ENCODE measurements at places on chromosomes 7 and 10.

DNA sequence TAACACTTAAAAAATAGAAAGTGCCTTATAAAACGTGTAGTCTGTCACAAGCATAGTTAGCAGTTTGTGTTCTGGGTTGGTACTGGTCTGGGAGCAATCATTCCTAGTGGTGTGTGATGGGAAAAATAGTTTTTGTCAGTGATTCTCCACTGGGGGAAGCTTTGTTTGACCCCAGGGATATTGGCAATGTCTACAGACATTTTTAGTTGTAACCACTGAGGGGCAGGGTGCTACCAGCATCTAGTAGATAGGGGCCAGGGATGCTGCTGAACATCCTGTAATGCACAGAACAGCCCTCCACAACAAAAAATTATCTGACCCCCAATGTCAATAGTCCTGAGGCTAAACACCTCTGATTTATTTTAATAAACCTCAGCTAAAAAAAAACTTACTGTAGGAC is 51.6 kb upstream of the CREB5 start:
- DNase-seq = no peak

DNA sequence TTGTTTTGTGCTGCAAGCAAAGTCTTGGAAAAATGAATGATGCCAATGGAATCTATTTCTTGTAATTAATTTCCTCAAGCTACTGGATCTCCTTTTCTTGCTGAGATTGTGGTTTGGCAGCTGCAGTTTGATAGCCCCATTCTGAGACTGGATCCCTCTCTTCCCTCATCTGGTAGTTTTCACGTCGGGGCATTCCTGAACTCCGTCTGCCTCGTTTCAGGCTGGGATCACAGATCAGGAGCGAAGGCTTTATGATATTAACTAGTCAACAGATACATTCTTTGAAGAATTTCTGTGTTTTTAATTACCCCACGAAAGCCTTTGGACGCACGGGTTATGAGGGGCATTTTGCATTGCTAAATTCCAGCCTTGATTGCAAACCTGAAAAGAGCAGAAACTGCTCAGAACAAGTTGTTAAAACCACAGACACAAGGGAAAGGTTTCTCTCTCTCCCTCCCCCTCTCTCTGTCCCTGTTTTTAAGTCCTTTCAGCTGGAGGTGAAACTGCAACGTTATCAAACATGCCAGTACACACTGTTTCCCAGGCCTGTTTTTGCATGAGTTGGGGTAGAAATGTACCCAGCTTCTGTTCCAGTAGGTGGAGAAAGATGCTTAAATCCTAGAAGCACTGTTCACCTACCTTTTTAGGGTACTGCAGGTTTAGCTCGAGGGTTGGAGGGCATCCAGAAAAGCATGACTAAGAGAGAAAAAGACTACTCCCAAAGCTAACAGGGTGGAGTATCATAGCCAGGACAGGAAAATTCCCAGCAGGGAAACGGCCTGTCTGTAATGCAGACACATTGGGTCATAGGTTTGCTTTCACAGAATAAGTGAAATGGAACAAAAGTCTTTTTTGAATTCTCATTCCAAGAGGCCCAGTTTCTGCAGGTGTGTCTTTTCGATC is 124.3 kb downstream of the CUX1 start:
- no peak for DNase-seq

- no peak for DNase-seq
Observed at GRCh38 chr7:2108501-2109250, 124.1 kb downstream of the MAD1L1 start.

DNA sequence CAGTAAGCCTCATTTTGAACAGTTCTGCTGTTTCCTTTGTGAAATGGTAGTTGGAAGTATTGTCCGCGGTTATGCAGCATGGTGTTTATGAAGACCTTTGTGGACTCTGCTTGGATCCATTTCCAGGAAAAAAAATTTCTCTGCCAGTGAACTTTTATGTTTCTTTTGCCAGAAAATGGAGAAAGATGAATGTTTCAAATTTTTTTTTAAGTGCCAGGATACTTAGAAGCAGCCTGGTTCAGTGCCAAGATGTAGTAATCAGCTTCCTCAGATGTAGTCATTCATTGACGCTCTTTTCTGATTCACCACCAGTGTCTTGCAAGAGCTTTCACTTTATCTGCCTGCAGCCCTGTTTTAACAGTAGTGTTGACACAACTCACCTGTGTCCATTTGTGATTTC is 258.2 kb downstream of the SDK1 start:
- DNase-seq = no peak

- no peak for DNase-seq
Observed at GRCh38 chr7:75608451-75609122, 116.5 kb downstream of the SPDYE5 start.

DNA sequence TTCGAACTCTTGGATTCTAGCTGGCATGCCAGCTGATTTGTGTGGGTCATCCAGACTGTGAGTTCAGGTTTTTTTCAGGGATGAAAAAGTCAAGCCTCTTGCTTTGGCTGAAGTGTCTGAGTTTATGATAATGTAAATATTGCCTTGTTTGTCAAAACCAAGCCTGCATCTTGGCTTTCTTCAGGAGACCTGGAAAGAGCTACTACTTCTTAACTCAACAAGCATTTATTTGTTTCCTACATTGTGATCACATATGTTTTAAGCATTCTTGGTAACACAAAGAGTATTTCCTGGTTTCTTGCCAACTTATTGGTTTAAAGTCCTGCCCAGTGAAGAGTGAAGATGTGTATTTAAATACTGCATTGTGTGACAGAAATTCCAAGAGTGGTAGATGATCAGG is 407.1 kb downstream of the LRMDA start:
- no peak for DNase-seq

DNA sequence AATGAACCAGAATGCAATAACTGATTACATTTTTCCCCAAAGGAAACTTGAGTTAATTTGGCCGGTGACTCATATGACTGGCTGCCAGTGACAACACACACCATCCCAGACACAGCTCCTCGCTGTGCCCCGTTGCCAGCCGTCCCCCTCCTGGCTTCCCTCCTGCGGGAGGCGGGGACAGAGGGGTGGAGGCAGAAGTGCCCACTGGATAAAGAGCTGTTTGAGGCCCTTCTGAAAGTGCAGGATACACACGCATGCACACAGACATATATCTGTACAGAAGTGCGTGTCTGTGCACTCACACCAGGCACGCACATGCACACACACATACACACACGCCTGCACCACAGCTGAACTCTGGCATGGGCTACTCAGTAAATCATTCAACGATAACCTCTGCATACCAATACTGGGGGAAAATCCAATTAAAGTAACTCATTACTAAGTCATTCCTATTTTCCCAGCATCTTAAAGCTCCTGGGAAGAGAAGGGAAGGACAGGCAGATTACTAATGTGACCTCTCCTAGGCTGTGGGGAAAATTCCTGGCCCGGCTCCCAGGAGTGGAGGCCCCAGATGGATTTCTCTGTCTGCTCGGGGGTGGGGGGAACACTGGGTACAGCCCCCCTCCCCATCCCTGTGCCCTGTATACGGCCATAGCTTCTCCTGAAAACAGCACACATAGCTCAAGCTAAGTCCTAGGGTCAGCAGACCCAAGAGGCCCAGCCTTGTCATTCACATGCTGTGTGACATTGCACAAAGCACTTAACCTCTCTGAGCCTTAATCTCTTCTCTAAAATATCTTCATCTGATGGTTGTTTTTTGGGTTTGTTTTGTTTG is 52.3 kb upstream of the MYL10 start:
- peak; percentile 21 for DNase-seq

- no peak for DNase-seq
Observed at GRCh38 chr10:14606633-14607032, 168.1 kb downstream of the FAM107B start.

Measured in amygdala (tissue), 56 donors.